ENCODE measurements at places on chromosomes 4 and X.

- no peak for DNase-seq
These were observed 65.6 kb downstream of the USO1 start for GRCh38 chr4:75790024-75790423.

DNA sequence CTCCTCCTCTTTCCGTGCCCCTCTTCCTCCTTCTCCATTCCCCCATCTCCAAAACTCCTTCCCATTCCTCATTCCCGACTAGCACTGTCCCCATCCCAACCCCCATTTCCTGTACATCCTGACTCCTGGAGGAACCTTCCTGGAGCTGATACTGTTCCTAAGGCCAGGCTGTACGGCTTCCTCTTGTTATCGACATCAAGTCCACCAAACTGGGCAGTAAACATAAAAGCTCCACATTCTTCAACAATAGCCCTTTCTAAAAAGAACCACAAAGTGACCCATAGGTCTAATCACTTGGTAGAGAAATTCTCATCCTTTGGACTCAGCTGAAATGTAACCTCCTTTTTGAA lies 22.9 kb downstream of the AWAT2 start:
- DNase-seq = no peak

DNA sequence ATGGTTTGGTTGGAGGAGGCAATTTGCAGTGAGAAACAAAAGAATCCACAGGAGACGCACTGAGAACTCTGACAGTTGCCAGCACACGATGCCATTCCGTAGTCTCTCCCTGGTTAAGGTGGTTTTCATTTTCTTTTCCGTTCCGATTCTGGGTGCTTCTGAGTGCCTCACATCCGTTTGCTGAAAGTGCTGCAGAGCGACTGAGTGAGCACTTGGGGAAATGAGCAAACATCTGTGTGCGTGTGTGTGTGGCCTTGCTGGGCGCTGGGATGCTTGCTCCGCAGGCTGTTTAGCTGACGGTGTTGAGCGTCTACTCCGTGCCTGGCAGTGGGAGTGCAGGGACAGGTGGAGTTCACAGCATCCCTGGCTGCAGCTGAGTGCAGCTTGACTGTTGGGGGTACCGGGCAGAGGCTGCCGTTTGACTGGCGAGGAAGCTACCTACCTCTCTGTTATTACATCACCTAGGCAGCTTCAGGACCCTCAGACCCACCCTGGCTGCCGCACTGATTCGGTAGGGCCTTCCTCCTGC lies 49.3 kb downstream of the SORCS2 start:
- DNase-seq = no peak

DNA sequence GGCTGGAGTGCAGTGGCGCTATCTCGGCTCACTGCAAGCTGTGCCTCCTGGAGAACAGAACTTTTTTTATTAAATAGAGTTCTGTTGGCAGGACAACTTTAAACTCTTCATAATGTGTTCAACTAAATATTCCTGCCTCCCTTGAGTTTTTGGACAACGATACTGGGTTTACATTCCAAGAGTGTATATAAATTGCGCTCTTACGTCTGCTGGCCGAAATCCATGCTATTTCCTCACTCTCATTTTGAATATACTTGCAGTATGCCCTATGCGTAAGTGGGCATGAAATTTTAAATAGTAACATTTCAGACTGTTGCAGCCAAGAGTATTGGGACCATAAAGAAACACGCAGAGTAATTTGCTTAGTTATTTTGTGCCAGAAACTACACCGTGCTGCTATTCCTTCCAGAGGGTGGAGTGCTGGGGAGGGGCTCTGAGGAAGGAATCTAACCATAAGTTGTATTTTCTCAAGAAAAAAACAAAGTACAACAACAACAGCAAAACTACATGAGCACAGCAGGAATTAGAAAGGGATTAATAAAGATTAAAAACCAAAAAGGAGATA lies 480.0 kb downstream of the NLGN4X start:
- no peak for DNase-seq

GRCh38 chrX:12777670-12778069 lies 13.5 kb upstream of the PRPS2 start:
- DNase-seq = no peak

DNA sequence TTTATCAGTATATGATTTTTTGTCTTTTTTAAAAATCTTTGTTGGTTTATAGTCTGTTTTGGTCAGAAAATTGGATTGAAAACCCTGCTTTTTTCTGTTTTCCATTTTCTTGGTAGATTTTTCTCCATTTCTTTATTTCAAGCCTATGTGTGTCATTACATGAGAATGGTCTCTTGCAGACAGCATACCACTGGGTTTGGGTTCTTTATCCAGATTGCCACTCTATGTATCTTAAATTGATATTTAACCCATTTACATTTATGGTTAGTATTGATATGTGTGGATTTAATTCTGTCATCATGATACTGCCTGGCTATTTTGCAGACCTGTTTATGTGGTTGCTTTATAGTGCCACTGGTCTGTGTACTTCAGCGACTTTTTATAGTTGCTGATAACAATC lies 239.9 kb upstream of the NDST4 start:
- DNase-seq = no peak

DNA sequence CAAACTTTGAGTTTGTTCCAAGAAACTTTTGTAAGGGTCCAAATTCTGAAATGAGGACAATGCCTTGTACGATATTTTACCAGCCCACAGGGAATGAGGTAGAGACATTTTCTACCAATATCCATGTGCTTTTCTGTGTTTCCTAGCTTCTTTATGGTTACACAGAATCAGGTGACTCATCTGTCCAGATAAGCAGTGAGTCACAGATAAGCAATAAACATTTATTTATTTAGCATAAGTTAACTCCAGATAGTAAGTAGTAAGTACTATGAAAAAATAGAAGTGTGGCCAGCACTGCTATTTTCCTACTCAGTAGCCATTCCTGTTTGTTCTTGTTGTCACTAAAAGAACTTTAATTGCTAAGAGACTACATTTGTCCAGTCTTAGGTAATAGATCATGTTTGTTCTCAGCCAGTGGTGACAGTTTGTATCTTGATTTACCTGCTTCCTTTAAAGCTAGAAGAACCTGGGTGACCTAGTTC lies 7.4 kb downstream of the AFF1 start:
- DNase-seq = no peak

GRCh38 chr4:25144870-25145481 lies 15.3 kb downstream of the SEPSECS start:
- no peak for DNase-seq

DNA sequence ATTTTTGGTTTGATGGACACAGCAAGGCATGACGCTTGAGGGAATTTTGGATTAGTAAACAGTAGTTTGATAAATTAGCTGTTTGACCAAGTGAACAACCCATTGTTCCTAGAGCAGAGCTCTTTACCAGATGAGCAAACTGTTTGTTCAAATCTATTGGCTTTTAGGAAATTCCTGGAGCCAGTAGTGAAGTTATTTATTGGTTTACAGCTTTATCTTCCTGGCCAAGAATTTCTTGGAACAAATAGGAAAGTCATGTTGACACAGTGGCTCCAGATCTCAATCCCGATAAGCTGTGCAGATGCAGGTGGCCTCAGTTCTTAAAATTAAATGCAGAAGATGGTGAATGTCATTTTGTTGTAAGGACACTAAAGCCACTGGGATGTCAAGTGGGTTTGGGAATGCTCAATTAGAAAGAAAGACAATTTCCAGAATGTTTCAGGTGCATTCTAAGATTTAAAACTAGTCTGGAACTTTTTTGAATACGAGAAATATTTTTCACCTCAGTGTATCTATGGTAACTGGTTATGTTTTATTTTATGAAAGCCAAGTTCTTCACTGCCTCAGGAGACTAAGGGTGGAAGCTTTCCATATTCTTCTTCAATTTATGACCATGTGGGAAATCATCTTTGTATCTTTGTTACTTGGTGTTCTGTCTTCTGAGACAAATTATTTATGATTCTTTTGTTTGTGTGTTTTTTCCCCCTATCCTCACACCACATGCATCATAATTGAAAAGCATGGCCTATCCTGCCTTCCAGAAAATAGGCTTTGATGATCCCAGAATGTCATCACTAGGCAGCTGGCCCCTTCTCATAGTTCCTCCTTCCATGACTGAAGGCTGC lies 554.5 kb downstream of the STIM2 start:
- no peak for DNase-seq

DNA sequence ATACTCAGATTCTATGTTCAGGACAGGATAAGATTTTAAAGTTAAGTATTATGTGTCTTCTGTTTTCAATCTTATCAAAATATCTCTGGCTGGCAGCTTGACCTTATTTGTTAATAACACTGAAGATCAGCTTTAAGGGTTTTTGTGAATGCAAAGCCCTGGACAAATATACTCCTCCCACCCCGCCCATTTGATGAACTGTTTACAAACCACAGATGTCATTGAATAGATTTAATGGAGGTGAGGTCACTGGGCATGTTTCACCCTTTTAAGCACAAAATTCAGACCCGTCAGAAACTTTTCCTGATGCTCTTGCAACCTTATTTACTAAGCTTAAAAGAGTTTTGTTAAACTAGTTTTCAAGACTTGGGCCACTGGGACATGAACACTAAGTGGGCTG lies 10.1 kb upstream of the CXCL8 start:
- no peak for DNase-seq

GRCh38 chrX:98398542-98398941 lies 1514.8 kb downstream of the RPA4 start:
- no peak for DNase-seq

DNA sequence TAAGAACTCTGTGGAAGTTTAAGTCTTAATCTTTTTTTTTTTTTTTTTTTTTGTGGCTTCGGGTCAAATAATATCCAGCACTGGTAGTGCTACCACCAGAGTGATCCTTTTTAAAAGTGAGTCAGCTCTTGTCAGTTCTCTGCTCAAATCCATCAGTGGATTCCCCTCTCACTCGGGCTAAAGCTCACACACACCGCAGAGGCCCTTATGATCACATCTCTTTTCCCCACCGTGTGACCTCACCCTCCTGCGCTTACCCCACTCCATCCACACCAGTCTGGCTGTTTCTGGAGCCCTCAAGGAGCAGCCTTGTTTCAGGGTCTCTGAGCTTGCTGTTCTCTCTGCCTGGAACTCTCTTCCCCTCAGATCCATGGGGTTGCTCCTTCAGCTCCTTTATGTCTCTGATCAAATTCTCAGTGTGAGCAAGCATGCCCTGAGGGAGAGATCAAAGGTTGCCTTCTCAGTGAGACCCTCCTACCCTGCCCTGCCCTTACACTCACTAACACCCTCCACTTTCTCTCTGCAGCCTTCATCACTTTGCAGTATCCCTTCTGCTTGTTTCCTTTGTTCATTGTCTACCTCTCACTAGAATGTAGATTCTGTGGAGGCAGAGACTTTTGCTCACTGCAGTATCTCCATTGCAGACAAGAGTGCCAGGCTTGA lies 19.8 kb upstream of the BEND4 start:
- no peak for DNase-seq

- no peak for DNase-seq
These were observed 60.8 kb downstream of the BRCC3 start for GRCh38 chrX:155132110-155132509.

GRCh38 chr4:174080361-174080760 lies 203.1 kb downstream of the FBXO8 start:
- DNase-seq = no peak

DNA sequence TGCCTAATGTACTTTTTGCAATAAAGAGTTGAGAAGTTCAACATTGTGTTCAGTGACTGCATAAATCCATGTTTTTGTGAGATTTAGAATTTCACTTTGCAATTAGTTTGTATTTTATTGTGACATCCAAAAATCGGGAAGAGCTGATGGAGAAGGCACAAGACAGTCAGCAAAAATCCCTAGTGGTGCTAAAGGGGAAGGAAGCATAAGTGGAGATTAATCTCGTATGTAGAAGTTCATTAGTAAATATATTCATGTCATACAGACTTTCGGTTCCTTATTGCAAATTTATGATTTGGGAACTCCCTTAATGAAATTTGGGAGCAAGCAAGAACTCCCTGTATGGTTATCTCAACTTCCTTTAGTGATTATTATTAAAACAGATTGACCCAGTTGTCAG lies 57.8 kb upstream of the SLC39A8 start:
- no peak for DNase-seq

- no peak for DNase-seq
These were observed 777 bp upstream of the CASK start for GRCh38 chrX:41923978-41924683.

GRCh38 chr4:119299260-119299671 lies 22.7 kb downstream of the FABP2 start:
- no peak for DNase-seq

DNA sequence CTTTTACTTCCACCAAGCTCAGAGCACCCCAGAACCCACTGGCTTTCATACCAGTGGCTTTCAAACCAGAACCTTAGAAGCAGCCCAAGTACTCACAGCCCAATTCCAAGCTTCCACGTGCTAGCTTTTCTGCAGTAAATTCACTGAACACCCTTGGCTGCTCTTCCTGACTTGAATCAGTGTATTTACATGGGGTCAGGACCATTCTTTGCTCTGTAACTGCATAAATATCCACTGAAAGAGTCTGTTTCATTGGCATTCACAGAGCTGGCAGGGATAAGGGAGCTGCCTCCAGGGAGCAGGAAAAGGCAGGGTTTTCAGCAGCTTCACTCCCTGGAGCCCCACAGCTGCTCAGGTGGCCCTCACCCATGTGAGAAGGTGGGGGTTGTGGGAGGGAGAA lies 43.8 kb downstream of the RAI2 start:
- no peak for DNase-seq

DNA sequence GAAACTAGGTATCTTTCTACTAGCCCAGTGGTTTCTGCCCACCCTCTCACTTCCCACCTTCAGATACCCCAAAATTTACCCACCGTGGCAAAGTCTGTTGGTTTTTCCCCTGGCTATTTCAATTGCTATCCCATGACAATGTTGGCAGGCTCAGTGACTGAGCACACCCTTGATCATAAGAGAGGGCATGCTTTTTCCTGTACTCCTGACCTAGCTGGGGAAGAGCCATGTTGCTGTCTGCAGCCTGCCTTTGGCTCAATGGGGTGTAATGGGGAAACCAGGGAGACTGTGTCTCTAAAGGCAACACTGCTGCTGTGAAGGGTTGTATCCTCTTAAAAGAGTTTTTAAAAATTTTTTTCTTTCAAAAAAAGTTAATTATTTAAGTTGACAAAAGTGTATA lies 90.4 kb upstream of the CITED1 start:
- no peak for DNase-seq

DNA sequence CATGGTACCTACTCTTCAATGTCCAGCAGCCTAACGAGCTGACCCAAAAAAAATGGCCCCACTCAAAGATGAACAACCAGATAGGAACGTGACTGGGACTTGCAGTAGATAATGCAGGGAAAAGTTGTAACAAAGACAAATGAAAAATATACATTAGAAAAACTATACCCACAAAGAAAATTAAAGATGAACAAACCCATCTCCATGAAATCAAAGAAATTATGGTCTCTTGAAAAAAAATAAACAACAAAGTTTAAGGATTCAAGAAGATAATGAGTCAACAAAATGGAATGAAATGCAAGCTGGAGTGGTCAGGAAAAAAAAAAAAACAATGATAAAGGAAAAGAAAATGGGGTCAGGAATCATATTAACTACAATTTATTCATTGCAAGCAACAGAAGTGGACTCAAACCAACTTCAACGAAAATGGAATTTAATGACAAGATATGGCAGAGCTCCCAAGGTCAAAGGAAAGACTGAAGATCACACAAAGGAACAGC lies 309.8 kb upstream of the GALNT7 start:
- DNase-seq = no peak
